ENCODE measurements at places on chromosomes 1 and 21.

DNA sequence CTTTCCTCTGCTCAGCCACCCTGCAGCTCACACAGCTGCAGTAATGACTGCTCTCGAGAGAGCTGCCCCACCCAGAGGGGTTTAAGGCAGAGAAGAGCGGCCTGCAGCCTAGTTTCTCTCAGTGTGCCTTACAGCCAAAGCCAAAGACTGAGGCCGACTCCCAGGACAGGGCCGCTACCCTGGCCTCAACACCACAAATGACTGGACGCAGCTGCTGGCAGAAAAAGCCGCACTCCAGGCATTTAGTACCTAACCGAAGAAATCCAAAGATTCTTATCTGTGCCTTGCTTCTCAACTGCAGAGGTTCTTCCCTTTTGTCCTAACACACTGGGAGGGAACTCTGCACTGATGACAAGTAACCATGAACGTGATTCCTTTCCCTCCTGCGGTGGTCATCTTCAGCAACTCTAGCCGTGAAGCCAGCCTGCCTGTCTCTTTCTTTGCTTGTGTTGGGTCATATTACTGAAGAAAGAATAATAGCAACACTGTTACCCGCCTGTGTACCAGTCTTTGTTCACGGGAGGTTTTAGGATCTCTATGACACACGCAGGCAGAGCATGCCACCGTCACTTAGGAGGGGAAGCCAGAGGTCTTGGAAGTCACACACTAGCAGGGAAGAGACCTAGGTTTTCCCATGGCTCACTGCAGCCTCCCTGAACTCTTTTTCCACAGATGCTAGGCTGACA, 202.7 kb downstream of the RHOU start:
- DNase-seq: no peak

DNA sequence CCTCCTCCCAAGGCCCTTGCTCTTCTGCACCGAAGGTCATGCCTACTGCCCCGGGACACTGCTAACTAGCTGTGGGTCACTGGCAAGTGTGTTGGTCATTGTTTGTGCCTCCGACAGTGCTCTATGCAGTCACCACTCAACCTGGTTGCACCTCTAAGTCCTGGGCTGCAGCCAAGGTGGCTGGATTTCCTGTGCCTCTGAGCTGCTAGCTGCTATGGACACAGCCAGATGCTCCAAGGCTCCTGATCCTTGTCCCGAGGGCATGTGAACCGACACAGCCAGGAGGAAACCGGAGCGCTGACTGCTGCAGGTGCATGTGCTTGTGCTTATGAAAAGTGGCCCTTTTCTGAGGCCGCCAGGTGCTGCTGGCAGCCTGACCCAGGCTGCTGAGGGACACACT, 14.7 kb upstream of the SPOCD1 start:
- no peak for DNase-seq

DNA sequence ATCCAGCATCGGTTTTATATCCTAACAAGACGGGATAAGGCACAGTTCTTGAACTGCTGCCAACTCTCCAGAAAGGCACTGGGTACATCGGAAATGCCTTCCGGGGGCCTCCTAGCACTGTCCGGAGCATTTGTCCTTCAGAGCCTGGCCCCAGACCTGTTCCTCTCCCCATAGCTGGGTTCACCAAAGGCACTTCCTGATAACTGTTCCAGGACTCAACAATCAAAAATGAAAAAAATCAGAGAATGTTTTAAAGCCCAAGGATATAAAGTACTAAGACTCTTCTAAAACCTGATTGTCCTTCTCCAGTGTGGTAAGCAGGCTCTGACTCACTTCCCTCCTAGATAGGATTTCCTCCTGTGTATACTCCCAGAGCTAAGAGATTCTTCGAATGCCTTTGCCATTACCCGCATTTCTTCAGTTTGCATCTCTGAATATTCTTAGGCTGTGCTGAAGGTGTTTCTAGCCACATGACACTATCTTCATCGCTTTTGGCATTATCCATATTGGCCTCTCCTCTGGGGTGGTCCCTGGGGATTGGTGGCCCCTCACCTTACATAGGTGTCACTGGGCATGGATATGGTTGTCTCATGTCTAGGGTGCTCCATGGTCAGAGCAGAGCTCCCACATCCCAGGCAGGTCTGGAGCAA, 112.9 kb downstream of the ZBTB18 start:
- peak; percentile 15 for DNase-seq

DNA sequence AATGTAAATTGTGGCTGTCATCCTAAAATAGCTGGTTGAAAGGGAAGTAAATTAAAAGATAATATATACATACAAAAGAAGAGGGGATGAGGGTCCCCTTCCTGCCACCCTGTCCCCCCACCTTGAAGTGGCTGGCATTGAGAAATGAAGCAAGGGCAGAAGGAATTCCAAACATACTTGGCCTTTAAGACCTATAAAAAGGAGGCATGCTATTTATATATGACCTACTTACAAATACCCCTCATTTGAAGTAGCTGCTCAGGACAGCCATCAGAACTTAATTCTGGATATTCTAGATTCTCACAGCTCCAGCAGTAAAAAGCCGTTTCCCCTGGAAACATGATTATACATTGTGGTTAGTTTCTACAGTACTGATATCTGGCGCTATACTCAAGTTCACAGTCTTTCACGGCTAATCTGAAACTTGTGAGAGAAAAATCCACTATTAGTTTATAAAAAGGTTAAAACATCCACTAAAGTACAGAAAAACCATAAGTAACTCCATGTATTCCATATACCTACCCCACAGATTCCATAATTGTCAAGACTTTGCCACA, 9.6 kb upstream of the MAP10 start:
- no peak for DNase-seq

DNA sequence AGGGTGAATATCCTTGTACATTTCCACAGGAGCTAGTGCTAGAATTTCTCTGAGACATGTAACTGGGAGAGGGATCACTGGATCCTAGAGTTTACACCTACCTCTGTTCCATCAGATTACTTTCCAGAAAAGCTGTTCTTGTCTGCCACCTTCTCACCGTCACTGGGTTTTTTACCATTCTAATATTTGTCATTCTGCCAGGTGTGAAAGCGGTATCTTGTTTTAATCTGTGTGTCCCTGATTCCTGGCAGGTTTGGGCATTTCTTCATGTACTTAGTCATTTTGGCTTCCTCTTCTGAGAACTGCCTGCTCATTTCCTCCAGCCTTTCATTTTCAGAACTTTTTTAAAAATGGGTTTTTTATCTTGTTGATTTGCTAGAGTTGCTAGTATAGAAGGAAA, 5.1 kb downstream of the PMF1 start:
- DNase-seq: peak; percentile 63

DNA sequence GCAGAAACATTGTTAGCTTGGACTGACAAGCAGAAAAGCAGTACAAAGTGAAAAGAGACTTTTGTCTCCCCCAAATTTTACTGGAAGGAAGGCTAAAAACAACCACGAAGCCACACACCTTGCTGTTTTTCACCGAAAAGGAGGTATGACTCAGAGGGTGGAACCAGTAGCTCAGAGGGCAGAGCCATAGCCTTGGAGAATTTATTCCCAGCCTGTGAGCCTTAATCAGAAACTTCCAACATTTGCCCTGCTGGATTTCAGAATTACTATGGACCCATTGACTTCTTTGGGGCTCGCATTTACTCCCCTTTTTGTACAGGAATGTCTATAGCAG, 32.0 kb downstream of the RPS6KC1 start:
- no peak for DNase-seq

GRCh38 chr1:26291433-26291832, 11.5 kb downstream of the SH3BGRL3 start:
- DNase-seq: no peak

GRCh38 chr1:205455581-205456382, at the start of gene BLACAT1:
TSS of gene BLACAT1 (minus strand) at chr1:205456045.
- DNase-seq: no peak

- no peak for DNase-seq
Observed at GRCh38 chr1:17199267-17200044, 5.5 kb upstream of the PADI1 start.

DNA sequence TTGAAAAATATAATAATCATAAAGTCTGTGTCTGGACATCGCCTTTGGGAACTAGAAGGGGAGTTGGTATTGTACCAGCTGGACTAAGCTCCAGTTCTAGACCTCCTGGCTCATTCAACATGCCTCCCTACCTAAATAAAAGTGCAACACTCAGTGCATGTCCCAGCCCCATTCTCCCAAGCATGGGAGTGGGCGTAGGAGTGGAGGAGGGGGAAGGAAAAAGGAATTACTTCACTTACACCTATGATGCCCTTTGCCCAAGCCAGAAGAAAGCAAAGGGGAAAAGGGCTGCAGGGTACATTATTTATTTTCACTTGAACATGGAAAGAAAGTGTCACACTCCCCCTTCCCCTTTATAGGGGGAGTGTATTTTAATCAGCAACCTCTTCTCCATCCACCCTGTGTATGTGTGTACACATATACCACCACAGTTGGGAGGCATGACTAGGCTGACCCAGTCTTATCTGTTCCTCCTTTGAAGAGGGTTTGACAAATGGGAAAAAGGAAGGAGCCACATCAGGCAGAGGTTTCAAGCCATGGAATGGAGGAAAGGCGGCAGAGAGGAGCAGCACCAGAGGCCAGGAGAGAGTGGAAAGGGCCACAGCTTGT, 3.2 kb downstream of the NIT1 start:
- DNase-seq: no peak
